Activated T-cell treated with anti-CD3 and anti-CD28 coated beads for 4 hours (primary cell): ENCODE measurements at places on chromosomes 7 and 10.

DNA sequence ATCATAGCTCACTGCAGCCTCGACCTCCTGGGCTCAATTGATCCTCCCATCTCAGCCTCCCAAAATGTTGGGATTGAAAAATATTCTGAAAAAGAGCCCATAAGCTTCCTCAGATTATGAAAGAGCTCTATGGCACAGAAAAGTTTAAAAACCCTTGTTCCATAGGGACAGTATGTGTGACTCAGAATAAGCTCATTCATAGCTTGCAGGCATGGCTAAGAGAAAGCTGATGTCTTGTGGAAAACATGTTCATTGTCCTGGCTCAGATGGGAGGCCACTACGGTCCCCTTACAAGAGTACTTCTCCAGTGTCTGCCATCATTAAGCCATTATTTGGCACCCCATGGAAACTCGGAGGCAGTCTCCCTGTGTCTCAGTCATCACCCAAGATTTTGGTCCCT is 64.0 kb downstream of the CCDC3 start:
- DNase-seq: no peak

- DNase-seq: no peak
Measured at GRCh38 chr7:118836933-118837332, 612.4 kb downstream of the ANKRD7 start.

DNA sequence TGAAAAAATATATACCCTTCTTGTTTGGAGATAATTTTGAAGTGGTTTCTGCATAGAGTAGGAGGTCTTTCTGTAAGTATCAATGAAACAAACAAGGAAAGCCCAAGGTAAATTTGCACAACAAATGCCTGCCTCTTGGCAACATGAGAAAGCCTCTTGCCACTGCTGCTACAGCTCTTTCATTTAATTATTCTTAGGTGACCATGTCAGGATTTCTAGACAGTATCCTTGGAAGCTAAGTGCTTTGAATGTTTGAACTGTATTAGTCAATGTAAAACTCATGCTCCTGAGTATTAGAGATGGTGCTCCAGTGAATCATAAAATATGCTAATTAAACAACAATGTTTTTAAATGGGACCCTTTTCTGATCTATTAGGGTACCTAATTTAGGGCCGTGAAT is 81.2 kb upstream of the ITGB1 start:
- DNase-seq: no peak

GRCh38 chr7:66413379-66414114 is 208.4 kb downstream of the TPST1 start:
- peak; percentile 78 for DNase-seq

DNA sequence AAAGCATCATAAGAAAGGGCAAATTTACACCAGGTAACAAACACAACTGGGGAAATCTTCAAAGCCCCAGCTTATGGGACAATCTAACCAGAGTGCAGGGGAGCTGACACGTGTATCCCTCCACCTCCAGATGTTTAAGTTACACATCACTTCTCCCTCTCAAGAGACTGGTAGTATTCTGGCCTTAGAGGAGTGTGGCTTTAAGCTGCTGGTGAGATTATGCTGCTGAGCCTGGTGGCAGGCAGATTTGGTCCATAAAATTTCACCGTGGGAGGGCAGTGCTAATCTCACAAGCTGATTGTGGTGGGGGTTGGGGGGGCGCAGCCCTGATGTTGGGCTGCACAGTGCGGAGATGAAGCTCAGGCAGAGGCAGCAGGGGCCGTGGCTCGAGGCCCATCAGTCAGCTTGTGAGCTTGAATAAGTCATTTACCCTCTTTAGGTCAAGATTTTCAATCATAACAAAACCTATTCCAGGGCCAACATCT is 431.0 kb upstream of the GALNT17 start:
- no peak for DNase-seq

- DNase-seq: no peak
Measured at GRCh38 chr10:14296065-14296709, 34.5 kb downstream of the FRMD4A start.

DNA sequence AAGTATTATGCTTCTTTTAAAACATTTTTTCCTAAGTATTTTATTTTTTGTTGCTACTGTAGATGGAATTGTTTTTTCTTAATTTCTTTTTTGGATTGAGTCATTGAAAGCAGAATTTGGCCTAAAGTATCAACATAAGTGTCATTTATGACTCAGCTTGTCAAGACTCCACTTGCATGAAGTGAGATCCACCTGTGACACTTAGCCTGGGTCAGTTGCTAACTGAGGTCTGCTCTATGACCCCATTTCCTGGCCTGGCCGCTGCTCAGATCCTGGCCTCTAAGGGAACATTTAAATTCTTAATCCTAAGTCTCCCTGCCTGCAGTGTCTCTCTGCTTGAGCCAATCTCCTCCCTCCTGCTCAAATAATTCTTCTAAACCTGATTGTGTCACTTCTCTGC is 35.5 kb downstream of the TMEM270 start:
- no peak for DNase-seq

- DNase-seq: no peak
Measured at GRCh38 chr7:2202901-2203765, 29.6 kb downstream of the MAD1L1 start.

DNA sequence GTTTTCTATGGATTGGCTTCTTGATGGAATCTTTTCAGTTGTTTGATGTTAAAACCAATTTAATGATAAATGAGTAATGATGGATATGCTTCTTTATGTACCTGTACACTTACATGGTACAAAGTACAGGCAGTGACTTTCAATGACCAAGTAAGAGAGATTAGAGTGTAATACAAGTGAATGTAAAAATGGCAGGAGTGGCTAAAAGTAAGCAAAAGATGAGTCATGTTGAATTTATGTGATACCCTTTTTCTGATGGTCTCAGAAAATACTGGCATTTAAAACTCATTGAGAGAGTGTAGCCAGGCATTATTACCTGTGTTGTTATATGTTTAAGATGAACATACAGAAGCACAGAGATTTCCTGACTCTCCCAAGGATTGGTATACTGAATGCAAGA is 97.1 kb downstream of the GPR85 start:
- no peak for DNase-seq

DNA sequence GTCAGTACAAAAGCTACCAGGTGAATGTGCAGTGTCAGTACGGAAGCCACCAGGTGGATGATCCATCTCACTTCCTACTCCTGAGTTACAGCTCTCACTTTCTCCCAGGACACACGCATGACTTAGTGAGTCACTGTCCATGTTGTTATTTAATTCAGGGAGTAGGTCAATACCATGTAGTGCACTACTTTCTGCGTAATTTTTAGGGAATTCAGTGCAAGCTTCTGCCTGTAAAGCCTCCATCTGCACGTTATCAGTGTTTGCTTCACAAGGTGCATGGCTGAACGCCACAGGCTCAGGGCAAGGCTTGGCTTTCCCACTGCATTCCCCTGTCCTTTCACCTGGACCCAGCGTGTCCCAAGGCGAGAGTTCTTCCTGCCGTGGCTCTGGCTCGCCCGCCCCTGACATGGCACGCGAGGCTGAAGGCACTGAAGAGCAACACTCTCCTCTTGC is 59.5 kb downstream of the LARP4B start:
- no peak for DNase-seq
